ENCODE measurements at places on chromosomes 3 and 15. TPM values are rescaled to one million over a fixed set of nuclear protein-coding genes. Genes with fewer than 3 reads are reported as not detected.

AGTR1 gene
- 12.5 TPM for total RNA-seq

ABI3BP gene
- 64.8 TPM for total RNA-seq

DNA sequence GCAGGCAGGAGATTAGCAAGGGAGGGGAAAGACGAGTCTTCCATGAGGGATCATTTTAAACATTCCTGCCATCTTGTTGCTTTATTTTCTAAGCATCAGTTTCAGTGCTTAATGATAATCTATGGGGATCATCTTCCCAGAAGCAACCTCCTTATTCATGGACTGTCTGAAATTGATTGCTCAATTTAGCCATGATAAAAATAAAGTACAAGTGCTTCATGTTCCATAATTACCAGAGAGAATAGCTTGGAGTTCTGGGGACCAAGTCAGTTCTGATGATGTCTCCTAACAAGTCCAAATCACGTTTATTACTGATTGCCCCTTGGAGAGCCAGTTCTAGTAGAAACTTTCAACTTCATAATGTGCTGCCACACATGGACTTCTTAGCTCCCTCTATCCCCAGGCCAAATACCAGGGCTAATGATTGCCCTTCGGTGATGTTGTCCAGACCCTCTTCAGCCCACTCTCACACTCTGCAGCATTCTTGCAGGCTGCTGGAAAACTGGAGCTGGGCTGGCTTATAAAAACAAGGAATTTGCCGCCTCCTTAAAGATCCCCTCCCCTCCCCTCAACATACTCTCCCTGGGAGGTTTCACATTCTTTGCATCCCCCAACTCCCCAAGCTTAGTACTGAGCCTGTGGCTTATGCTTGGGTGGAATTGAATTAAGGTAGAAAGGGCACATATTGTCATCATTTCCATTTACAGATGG, 222.1 kb upstream of the ADAMTS9 start:
- DNase-seq = no peak

GRCh38 chr3:42247576-42248027, 18.4 kb downstream of the CCK start:
- no peak for DNase-seq
